Frontal cortex (tissue), 4 donors: ENCODE measurements at places on chromosomes 11 and 22. TPM values are rescaled to one million over a fixed set of nuclear protein-coding genes. Genes with fewer than 3 reads are reported as not detected.

- no peak for DNase-seq
These were observed 53.1 kb downstream of the SHANK2 start for GRCh38 chr11:71199226-71199820.

DNA sequence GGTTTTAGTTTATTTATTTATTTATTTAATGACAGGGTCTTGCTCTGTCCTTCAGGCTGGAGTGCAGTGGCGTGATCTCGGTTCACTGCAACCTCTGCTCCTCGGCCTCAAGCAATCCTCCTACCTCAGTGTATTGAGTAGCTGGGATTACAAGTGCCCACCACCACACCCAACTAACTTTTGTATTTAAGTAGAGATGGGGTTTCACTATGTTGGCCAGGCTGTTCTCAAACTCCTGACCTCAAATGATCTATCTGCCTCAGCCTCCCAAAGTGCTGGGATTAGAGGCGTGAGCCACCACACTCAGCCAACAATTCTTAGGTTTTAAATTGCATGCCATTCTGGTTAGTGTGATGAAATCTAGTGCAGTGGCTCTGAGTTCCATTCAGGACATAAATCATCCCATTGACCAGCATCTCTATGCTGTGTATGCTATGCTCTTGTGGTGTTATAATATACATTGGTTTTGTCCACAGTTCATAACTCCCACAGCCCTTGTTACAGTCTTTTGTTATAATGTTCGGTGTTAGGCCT, 28.5 kb downstream of the ZNF280B start:
- DNase-seq, result no peak

DNA sequence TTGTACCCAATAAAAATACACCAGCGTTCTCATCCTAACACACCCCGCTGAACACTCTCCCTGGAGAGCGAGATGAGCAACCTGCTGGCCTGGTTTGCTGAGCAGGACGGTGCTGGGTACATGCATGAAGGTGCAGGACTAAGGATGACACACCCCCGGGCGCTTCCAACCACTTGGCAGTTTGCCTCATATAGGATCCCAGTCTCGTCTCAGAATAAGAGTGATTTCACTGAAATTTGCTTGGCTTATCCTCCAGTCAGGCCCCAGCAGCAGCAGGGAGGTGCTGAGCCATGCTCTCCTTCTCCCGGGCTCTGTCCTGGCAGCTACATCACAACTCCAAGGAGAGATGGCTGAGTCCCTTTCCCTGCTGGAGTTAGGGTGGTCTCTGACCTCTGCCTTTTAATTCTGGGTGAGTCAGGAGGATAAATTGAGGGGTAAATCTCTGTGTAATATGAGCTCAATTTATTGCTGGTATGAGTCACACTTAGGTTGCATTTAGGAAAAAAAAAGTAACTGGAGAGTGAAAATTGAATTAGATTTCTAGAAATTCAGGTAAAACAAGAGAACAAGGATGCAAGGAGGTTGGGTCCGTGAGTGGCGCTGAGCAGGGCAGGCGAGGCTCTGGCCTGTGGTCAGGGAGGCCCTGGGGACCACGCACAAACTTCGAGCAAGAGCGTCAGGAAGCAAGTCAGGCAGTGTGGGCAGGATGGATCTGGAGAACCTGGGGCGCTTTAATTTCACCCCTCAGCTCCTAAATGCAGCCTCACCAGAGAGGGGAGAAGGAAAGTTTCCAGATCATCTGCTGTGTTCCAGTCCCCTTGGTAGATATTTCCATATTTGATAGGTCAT, 974.0 kb downstream of the TBC1D22A start:
- DNase-seq, result no peak

DNA sequence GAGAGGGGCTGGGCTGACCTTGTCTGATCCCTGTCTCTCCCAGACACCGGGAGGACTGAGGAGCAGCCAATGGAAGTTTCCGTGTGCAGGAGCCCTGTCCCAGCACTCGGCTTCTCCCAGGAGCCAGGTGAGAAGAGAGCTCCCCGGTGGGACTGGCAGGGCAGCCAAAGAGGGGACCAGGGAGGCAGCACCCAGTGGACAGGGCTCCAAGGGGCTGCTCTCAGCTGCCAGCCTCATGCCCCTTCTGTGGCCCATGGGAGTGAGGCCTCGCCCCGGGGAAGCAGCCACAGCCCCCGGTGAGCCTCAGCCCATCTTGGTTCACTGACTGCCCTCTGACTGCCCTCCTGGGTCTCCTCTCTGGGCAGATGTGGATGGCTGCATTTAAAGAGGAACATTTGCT, 6.8 kb downstream of the SCO2 start:
- DNase-seq, result no peak

The MS4A7 gene
- total RNA-seq, result 1.2 TPM

GRCh38 chr22:44025171-44026065, 1.3 kb downstream of the PARVB start:
- DNase-seq, result no peak

The C11orf52 gene
- not detected for total RNA-seq

GRCh38 chr22:38075105-38075825, 8.7 kb downstream of the SLC16A8 start:
- DNase-seq, result no peak

The TEX54 gene
- total RNA-seq, result not detected

GRCh38 chr11:117928446-117929141, 608 bp downstream of the TMPRSS13 start:
- no peak for DNase-seq

The CRACR2B gene
- 0.82 TPM for total RNA-seq

The NLRP10 gene
- not detected for total RNA-seq

The UBTFL1 gene
- not detected for total RNA-seq

The FGF19 gene
- total RNA-seq, result not detected

The PGA4 gene
- 0.82 TPM for total RNA-seq

DNA sequence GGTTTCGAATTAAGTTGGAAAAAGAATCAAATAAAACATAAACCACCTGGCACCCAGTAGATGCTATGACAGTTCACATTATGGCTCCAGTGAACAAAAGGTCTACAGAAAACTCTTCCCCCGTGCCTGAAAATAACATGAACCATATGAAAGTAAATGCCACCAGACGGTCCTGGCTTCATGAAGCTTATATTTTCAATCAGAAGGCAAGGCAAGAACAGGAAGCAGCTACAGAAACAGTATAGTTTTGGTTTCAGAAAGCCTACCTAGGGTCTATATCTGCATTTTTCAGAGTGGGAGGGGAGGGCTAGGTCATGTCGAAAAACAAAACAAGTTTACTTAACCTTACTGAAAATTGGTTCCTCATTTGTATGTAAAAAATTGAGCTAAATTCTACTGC, 9.8 kb downstream of the RAB30 start:
- no peak for DNase-seq

The RNF121 gene
- 17.9 TPM for total RNA-seq

GRCh38 chr11:64994318-64994717, 2.5 kb downstream of the BATF2 start:
- no peak for DNase-seq

- peak; percentile 77 for DNase-seq
These were observed 10.9 kb downstream of the PIM3 start for GRCh38 chr22:49971232-49972162.

DNA sequence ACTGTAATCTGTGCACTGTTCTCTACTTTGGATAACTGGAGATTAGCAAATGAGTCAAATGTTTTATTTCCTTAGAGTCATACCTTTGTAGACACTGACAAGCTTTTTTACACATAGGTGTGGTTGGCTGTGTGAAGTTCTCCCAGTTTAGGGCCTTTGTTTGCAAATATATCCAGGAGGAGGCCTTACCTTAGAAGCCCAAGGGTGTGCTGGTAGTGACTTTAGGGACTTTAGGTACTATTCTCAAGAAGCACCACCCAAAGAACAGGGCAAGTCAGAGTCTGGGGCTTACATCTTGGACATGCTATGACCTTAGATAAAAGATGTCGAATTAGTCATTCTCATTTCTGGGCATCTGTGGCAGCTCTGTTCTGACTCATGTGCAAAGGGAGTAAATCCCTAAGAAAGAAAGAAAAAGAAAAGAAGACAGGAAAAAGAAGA, 4.8 kb upstream of the FAR1 start:
- no peak for DNase-seq

- no peak for DNase-seq
These were observed 71.9 kb downstream of the FBXO7 start for GRCh38 chr22:32546496-32546895.

The OR4S2 gene
- total RNA-seq, result not detected

The TRIM64C gene
- total RNA-seq, result not detected

DNA sequence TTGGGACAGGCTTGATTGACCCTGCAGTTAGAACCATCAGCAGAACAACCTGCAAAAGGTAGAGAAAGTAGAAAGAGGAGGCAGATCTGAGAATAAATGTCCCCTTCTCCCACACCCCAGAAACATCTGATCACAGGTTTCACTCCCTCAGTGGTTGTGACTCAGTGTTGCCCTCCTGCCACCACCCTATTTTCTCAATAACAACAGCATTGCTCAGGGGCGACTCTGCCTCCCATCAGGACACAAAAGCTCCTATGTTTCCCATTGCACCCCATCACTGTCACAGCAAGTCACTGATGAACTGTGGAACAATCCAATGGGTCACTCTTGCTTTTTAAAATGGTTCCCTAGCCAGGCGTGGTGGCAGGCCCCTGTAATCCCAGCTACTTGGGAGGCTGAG, 110.2 kb downstream of the RASSF10 start:
- DNase-seq, result no peak
